ENCODE measurements at places on chromosomes 5 and 9. TPM values are rescaled to one million over a fixed set of nuclear protein-coding genes. Genes with fewer than 3 reads are reported as not detected.

DNA sequence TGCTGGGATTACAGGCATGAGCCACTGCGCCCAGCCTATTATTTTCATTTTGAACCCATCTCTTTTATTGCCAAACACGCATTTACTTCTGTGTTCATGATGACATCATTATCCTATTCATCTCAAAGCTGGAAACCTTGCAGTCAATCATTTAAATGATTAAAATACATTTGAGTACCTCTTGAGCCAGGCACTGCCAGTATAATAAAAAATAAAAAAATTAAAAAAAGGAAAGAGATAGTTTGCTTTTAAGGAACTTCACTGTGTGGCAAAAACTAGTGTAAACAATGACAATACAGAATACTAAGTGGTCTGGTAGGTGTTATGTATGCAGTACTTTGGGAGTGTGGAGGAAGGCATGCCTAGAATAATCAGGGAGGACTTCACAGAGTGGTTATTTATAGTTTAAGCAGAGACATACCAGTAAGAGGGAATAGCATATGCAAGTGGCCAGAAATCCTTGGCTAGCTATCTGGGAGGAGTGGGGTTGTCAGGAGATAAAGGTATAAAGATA is 8.6 kb downstream of the NSD1 start:
- DNase-seq = no peak

DNA sequence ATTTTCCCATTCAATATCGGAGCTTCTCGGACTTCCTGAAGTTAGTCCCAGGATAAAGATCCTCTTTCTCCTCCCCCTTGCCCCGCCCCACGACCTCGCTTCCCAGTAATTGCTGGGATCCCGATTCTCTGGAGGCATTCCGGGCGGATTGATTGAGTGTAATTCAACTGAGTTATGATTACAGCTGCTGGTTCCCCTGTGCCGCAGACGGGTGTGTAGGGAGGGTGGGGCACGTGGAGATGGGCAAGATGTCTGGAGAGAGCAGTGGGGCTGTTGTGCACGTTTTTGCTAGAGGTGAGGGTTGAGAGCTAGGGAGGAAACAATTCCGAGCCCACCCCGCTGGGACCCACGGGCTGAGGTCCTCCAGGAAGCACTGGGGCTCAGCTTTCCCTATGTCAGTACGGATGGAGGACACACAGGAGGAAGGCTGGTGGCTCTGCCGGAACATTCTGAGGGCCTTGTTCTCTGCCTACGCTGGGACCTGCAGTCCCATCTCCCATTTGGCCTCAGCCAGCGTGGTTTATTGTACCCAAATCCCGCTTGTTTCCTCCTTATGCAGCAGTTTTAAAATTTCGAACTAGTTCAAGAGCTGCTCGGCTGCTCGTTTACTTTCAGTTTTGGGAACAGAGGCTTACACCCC is 2.4 kb upstream of the DMRT2 start:
- no peak for DNase-seq

TEX48 gene
- total RNA-seq = 1.7 TPM

BAG1 gene
- total RNA-seq = 60.3 TPM

TAF11L11 gene
- not detected for total RNA-seq

DNA sequence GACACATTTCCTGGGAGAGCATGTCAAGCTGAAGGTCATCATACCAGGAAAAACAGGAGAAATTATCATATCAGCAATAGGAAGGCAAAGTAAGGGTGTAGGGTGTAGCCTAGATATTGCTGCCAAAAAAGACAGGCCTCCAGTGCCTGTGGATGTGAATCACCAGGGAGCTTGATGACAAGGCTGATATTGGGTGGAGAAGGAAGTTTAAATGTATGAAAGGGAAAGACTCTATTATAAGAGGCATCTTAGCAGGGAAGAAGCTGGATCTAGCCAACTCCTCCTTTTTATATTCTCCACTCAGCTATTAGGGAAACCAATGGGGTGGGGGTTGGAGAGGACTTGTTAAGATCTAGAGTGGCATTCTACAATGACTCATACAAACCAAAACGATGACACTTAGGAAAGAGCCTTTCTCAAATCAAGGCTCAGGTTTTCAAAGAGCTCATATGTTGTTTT is 13.4 kb upstream of the TXNDC8 start:
- no peak for DNase-seq

DNM1 gene
- 2.4 TPM for total RNA-seq

GRCh38 chr5:135073761-135074345 is 39.8 kb upstream of the PITX1 start:
- no peak for DNase-seq
